ENCODE measurements at places on chromosomes 4 and X.

GRCh38 chr4:163693211-163693610 lies 198.7 kb downstream of the TMA16 start:
- no peaks in the 10 kb centered on the region for H3K36me3 ChIP-seq
- H3K4me3 ChIP-seq: no peak overlapping the region
- H3K4me1 ChIP-seq: no peaks in the 10 kb centered on the region
- no peak overlapping the region for H3K27ac ChIP-seq
- DNase-seq: no peak

- no peak for DNase-seq
- H3K27ac ChIP-seq: no peak overlapping the region
- H3K4me3 ChIP-seq: no peak overlapping the region
- H3K27me3 ChIP-seq: no peaks in the 10 kb centered on the region
Measured at GRCh38 chrX:149462849-149463248, 42.3 kb downstream of the IDS start.

DNA sequence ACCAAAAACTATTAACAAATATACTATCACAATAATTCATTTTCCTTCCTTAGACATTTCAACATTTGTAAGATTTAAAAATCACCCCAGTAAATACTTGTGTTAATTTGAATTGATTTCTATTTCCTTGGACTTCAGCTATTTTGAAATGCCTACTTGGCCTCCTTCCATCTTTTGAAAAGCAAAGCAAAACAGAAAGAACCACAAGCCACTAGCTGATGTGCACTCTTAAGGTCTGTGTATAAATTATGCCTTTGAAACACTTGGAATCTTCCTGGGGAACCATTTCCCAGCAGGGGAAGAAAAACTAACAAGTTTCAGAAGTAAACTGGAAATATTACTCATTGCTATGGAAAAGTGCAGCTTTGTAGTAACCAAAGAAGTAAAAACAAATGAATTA lies 139.8 kb downstream of the CLCN4 start:
- no peaks in the 10 kb centered on the region for H3K36me3 ChIP-seq
- H3K27me3 ChIP-seq: no peaks in the 10 kb centered on the region
- H3K4me1 ChIP-seq: no peaks in the 10 kb centered on the region
- no peak for DNase-seq
- no peak overlapping the region for H3K27ac ChIP-seq

- no peaks in the 10 kb centered on the region for H3K27me3 ChIP-seq
- DNase-seq: no peak
- no peak overlapping the region for H3K4me3 ChIP-seq
- H3K36me3 ChIP-seq: no peaks in the 10 kb centered on the region
- no peaks in the 10 kb centered on the region for H3K4me1 ChIP-seq
Measured at GRCh38 chrX:1483843-1484637, 31.3 kb upstream of the ASMTL start.

- no peak for DNase-seq
- H3K4me3 ChIP-seq: peak overlapping the region; percentile 83
- no peaks in the 10 kb centered on the region for H3K36me3 ChIP-seq
- no peaks in the 10 kb centered on the region for H3K27me3 ChIP-seq
- H3K4me1 ChIP-seq: no peaks in the 10 kb centered on the region
- H3K27ac ChIP-seq: 0 out of 2 replicates have a peak overlapping the region, but pooled peaks have one; percentile 17
Measured at GRCh38 chrX:85244450-85245211, 840 bp downstream of the ZNF711 start.

DNA sequence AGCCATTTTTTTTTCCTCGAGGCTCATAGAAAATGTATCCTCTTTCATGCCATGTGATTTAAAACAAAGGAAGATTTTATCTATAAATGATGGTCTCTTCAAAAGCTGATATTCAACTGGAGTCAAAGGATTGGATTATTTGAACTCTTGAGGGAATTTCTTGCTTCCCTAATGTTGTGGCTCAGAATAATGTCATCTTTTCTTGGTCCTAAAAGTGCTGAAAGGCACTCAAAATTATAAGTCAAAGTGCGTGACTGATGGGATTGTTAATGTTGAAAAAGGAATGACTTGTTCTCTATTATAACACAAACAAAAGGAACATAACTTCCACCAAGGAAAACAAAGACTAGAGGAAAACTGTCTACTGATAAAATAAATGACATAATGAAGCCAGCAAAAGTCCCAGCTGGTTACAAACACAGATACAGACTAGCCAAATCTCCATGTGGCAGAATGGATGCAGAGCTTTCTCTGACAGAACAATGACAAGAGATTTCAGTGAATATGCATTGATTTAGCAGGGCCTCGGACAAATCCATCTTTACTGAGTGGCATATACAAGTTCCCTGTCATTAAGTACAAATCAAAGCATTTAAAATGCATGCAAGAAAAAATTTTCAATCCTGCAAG lies 552.6 kb downstream of the GBA3 start:
- no peak overlapping the region for H3K4me3 ChIP-seq
- no peak overlapping the region for H3K27ac ChIP-seq
- no peak for DNase-seq

All from Panc1 (cell line).